ENCODE measurements at places on chromosomes 4 and X.

GRCh38 chrX:2576793-2577192, 76.0 kb upstream of the DHRSX start:
- no peak for DNase-seq

GRCh38 chr4:119627267-119628255, 1.0 kb downstream of the PDE5A start:
- DNase-seq: peak; percentile 38

DNA sequence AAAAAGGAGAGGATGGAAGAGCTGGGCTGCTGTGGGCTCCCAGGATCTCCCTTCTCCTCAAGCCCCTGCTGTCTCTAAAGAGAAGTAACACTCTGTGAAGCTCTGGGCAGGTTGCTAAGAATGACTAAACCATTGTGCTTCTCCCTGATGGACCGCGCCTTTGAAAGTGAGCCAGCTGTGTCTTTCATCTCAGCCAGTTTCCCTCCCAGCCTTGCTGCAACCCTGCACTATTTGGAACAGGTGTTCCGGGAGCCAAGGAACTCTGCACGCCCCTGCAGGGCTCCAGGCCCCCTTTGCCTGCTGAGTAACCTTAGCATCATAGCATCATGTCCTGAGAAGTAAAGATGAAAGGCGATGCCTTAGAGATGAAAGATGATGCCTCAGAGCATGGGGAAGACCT, 39.7 kb downstream of the SMIM20 start:
- DNase-seq: no peak

- no peak for DNase-seq
These were observed 58.8 kb downstream of the SHROOM2 start for GRCh38 chrX:9844936-9845577.

GRCh38 chrX:47566841-47567240, 5.8 kb downstream of the ARAF start:
- DNase-seq: no peak

DNA sequence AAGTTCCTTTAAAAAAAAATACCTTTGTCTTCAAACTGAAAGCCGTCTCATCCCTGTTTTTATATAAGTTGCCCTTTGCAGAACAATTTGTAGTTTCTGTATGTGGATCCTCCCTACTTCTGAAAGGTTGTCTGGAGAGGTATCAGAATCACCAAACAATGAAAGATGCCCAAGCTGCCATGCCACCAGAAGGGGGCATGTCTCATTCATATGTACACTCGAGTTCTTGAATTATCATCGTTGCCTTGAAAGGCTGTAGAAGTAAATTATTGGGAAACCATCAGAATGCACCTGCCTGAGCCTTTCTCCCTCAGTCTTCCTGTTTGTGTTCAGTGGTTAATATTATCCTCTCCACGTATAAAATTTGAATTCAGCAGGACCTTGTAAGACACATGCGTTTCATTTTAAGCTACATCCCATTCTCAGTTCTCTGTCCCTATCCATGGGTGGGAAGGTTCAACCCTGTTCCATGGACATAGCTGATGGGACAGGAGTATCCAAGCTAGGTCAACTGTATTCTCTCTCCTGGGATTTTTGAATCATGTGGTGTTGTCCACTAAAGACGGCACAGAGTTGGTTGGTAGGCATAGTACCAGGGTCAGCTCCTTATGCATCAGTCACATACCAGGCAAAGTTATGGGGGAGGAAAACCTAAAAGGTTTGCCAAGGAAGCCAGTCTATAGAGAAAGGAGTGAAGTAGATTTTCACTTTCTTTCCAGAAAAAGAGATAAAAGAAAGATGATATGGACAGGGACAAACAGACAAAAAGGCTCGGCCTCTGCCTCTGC, 24.0 kb downstream of the GALNT7 start:
- DNase-seq: no peak

DNA sequence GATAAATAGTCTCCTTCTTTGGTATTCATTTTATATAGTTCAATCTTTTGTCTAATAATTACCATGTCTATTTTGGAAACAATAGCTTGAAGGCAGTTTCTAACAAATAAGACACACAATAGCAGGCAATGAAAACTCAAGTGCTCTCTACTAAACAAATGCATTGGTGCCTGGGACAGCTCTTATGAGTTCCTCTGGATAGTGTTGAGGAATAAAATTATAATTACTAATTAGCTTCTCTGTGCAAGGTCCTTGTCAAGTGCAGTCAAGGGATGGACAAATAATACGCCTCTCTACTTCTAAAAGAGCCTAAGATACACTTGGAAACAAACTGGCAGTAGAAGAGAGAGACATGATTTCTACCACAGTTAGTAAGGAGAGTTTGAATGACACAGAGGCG, 229.0 kb upstream of the GLRA2 start:
- no peak for DNase-seq

DNA sequence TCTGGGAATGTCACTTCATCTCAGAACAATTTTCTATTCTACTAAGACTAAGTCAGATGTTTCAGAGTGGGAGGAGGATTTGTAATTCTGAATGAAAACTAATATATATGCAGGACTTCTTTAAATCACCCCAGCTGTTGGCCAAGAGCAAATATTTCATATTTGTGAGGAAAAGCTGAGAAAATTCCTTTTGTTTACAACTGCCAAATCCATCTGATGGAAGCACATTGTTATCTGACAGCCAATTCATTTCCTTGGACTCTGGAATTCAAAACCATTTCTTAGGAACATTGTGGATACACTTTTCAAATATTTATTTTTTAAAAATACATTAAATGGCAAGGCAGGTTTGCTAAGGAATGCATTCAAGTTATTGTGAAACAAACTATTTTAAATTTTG, 8.0 kb downstream of the SLIT2 start:
- no peak for DNase-seq

GRCh38 chrX:121671649-121672048, 624.2 kb downstream of the GLUD2 start:
- no peak for DNase-seq

GRCh38 chrX:84873176-84873575, 130.5 kb upstream of the APOOL start:
- DNase-seq: no peak

DNA sequence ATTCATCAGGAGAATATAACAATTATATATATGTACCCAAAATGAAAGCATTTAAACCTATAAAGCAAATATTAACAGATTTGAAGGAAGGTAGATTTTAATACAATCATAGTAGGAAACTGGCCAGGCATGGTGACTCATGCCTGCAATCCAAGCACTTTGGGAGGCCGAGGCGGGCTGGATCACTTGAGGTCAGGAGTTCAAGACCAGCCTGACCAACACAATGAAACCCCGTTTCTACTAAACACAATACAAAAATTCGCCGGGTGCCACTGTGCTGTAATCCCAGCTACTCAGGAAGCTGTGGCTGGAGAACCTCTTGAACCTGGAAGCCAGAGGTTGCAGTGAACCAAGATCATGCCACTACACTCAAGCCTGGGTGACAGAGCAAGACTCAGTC, 118.3 kb downstream of the KCNIP4 start:
- no peak for DNase-seq

GRCh38 chrX:10501611-10502010, 118.8 kb downstream of the MID1 start:
- no peak for DNase-seq

DNA sequence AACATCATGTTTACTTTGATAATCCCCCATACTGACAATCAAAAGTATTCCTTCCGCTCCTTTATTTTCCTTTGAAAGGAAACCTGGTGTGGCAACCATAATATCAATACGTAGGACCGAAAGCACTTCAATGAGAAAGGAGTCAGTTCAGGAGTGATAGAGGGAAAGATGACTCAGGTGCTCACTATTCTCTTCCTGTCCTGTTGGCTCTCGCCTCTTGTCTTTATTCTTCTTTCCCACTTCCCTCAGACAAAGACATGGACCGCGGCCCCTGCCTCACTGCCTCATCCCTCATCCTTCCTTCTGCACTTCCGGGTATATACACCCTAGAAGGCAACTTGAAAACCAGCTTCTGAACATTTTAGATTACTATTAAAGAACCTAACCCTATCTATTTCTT, 49.8 kb upstream of the TNIP3 start:
- no peak for DNase-seq

DNA sequence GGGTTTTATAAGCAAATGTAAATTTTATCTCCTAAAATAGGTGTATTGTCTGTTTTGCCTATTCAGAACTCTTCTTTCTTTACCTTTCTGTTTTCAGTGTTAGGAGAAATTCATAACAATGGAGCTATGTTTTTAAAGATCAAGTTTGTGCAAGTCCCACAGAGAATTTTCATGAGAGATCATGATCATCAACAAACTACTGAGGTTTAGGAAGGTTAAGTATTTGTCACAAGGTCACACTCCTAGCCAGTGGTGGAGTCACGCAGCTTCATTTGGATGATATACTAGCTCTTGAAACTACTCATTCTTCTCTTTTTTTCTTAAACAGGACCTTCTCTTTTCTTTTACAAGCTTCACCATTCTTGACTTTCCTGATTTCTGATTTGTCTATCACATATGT, 892.6 kb upstream of the FRG1 start:
- no peak for DNase-seq

GRCh38 chrX:46381630-46382029, 163.6 kb downstream of the ZNF674 start:
- DNase-seq: no peak

DNA sequence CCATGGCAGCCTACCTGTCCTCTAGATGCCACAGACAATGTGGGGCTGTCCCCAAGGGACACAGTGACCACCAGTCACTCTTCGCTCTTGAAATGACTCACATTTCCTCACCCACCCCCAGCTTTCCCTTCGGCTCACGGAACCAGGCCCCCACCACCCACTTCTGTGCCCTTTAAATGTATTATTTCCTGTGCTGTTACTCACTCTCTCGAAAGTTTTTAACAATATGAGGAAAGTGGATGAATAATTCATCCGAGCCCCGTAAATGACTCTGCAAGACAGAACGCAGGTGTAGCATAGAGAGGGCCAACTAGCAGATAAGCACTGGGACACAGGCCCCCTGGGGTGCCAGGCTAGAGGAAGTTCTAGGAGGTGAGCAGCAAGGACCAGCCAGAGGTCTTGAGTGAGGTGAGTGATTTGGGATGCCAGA, 179.5 kb upstream of the TBL1X start:
- DNase-seq: no peak

- DNase-seq: peak; percentile 36
These were observed 14.4 kb upstream of the RAB40A start for GRCh38 chrX:103533511-103534216.

DNA sequence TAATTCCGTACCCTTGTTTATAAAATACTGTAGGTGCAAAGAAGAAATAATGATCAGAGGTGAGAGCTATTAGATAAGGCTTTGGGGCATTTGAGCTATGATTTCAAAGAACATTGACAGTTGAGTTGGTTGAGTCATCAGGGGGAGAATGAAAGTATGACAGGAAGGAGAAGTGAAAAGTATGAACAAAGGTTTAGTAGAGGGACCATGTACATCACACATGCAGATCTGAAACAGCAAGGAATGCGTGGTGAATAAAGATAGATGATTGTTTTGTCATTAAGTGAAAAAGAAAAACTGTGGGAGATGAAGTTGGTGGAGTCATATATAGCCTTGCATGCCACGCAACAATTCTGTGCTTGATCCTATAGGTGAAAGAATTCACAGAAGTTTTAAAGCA, 163.1 kb downstream of the ARAP2 start:
- DNase-seq: no peak

- DNase-seq: no peak
These were observed 23.8 kb downstream of the SHROOM3 start for GRCh38 chr4:76458825-76459224.

GRCh38 chr4:40564815-40565483, 64.7 kb downstream of the RBM47 start:
- DNase-seq: no peak

- no peak for DNase-seq
These were observed 471.2 kb downstream of the IQCM start for GRCh38 chr4:149344436-149344835.

DNA sequence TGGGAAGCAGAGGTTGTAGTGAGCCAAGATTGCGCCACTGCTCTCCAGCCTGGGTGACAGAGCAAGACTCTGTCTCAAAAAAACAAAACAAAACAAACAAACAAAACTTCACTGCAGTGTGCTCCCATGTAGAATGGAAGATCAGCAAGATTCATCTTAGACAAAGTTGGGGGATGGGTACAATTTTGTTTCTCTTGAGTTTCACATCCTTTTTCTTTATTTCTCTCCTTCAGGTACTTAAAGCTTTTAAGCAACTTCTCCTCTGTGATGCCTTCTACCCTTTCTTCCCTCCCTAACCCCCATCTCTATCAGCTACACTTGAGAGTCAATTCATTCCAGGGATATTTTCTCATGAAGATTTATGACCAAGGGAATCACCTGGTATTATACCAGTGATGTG, 15.5 kb upstream of the RBBP7 start:
- DNase-seq: no peak

GRCh38 chrX:118594697-118595420, 99.2 kb downstream of the DOCK11 start:
- no peak for DNase-seq

- DNase-seq: no peak
These were observed 471 bp downstream of the MCTS1 start for GRCh38 chrX:120604361-120604782.

- DNase-seq: no peak
These were observed 40.0 kb upstream of the ARSJ start for GRCh38 chr4:114019276-114019968.

Measured in activated T-helper 1 cell treated with Interleukin-2 at 50 U/mL for 16 hours (primary cell).